HFFc6 (cell line): ENCODE measurements at places on chromosomes 6 and 20.

- H3K36me3 ChIP-seq, result no peaks in the 10 kb centered on the region
- no peak overlapping the region for H3K27ac ChIP-seq
- no peaks in the 10 kb centered on the region for H3K27me3 ChIP-seq
- no peaks in the 10 kb centered on the region for H3K4me1 ChIP-seq
- no peak for DNase-seq
These were observed 1044.7 kb downstream of the KIF16B start for GRCh38 chr20:15528391-15529111.

- no peak for DNase-seq
- no peaks in the 10 kb centered on the region; the same call in 1 of the 2 replicates for H3K27me3 ChIP-seq
- peaks cover 8% of the 10 kb centered on the region; the same call in 1 of the 2 replicates for H3K36me3 ChIP-seq
- H3K4me1 ChIP-seq, result no peaks in the 10 kb centered on the region
- H3K4me3 ChIP-seq, result no peak overlapping the region
- H3K27ac ChIP-seq, result no peak overlapping the region
These were observed 465.1 kb upstream of the CHD6 start for GRCh38 chr20:42083280-42083679.

- H3K4me3 ChIP-seq, result no peak overlapping the region
- H3K4me1 ChIP-seq, result peaks cover 17% of the 10 kb centered on the region
- peaks cover 9% of the 10 kb centered on the region for H3K36me3 ChIP-seq
- H3K27me3 ChIP-seq, result no peaks in the 10 kb centered on the region
- H3K27ac ChIP-seq, result no peak overlapping the region
These were observed 9.0 kb downstream of the ADISSP start for GRCh38 chr20:3758566-3758965.

DNA sequence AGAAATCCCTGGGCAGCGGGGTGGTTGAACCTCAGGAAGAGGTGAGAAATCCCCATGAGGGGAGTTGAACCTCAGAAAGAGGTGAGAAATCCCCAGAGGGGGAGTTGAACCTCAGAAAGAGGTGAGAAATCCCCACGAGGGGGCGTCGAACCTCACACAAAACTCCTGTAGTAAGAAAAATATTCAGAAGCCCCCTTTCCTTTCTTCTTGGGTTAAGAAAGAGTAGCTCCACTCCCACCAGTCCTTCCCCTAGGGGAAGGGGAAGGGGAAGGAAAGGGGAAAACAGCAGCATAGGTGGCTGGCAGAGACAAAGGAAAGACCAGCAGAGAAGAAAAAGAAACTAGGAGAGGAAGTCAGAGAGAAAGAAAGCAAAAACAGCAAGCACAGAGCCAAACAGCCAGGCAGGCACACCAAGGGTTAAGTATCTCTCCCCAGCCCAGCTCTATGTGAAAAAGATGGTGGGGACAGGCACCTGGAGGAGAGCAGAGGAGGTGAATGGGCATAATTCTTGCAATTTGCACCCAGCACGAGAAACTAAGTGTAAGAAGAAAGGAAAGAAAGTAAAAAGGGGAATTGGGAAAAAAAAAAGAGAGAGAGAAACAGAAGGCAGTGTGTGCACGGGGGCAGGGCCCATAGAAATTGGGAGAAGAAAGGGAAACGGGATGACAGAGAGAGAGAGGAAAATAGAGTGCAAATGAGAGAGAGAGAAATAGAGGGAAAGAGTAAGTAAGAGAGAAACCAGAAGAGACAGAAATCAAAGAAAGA lies 88.2 kb downstream of the PLG start:
- H3K4me3 ChIP-seq, result no peak overlapping the region
- no peaks in the 10 kb centered on the region for H3K4me1 ChIP-seq
- H3K27me3 ChIP-seq, result no peaks in the 10 kb centered on the region
- no peak overlapping the region for H3K27ac ChIP-seq

- peaks cover 2% of the 10 kb centered on the region for H3K27me3 ChIP-seq
- no peak overlapping the region for H3K4me3 ChIP-seq
- H3K4me1 ChIP-seq, result no peaks in the 10 kb centered on the region
- no peaks in the 10 kb centered on the region for H3K36me3 ChIP-seq
These were observed 120.6 kb upstream of the AGPAT4 start for GRCh38 chr6:161394437-161394836.

DNA sequence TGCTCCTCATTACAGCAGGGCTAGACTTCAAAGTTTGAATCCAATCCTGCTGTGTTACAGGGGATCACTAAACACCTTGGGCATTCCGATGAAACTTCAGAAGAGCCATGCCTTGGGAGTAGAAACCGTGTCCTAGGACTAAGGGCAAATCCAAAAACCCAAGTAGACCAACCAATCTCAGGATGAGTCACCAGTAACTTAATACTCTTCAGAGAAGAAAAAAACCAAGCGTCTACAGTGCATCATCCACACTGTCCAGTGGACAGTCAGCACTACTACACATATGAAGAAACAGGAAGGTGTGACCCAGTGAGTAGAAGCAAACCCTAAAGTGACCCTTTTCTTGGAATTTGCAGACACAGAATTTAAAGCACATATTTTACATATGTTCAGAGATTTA lies 39.5 kb upstream of the VAPB start:
- peaks cover 53% of the 10 kb centered on the region for H3K36me3 ChIP-seq
- peak overlapping the region; percentile 13; the same call in 1 of the 2 replicates for H3K4me3 ChIP-seq
- peak; percentile 78 for DNase-seq
- peaks cover 45% of the 10 kb centered on the region for H3K4me1 ChIP-seq
- H3K27ac ChIP-seq, result peak overlapping the region; percentile 65
- H3K27me3 ChIP-seq, result no peaks in the 10 kb centered on the region

GRCh38 chr6:72631480-72631879 lies 9.6 kb downstream of the KCNQ5 start:
- peaks cover 24% of the 10 kb centered on the region for H3K36me3 ChIP-seq
- no peaks in the 10 kb centered on the region for H3K27me3 ChIP-seq
- H3K27ac ChIP-seq, result peak overlapping the region; percentile 40
- H3K4me3 ChIP-seq, result no peak overlapping the region
- H3K4me1 ChIP-seq, result peaks cover 73% of the 10 kb centered on the region

- no peaks in the 10 kb centered on the region for H3K4me1 ChIP-seq
- no peak for DNase-seq
- H3K27me3 ChIP-seq, result peaks cover 12% of the 10 kb centered on the region; the same call in 1 of the 2 replicates
- H3K4me3 ChIP-seq, result no peak overlapping the region
These were observed 24.3 kb upstream of the OLIG3 start for GRCh38 chr6:137518386-137518983.

GRCh38 chr20:57214427-57214826 lies 52.0 kb downstream of the BMP7 start:
- DNase-seq, result no peak
- peaks cover 15% of the 10 kb centered on the region for H3K4me1 ChIP-seq
- no peaks in the 10 kb centered on the region for H3K36me3 ChIP-seq
- no peak overlapping the region for H3K27ac ChIP-seq
- peaks cover 22% of the 10 kb centered on the region for H3K27me3 ChIP-seq

DNA sequence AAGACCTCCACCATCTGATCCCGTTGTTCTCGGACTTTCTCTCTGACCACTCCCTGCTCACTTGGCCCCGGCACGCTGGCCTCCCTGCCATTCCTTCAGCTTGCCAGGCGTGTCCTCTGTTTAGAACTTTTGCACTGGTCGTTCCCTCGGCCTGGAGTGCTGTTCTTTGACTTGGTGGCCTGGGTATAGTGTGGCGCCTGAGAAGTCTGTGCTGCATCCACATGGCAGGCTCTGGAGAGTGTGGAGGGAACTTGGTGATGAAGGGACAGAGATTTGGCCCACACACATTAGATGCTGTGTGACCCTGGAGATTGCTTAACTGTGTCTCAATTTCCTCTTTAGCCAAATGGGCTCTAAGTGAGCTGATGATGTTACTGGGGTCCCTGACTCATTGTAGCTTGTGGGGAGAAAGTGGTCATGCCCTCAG lies 13.0 kb upstream of the TGM2 start:
- no peak overlapping the region; the same call in 1 of the 2 replicates for H3K27ac ChIP-seq
- H3K4me3 ChIP-seq, result no peak overlapping the region
- peaks cover 4% of the 10 kb centered on the region for H3K27me3 ChIP-seq
- H3K4me1 ChIP-seq, result peaks cover 66% of the 10 kb centered on the region
- no peaks in the 10 kb centered on the region for H3K36me3 ChIP-seq

DNA sequence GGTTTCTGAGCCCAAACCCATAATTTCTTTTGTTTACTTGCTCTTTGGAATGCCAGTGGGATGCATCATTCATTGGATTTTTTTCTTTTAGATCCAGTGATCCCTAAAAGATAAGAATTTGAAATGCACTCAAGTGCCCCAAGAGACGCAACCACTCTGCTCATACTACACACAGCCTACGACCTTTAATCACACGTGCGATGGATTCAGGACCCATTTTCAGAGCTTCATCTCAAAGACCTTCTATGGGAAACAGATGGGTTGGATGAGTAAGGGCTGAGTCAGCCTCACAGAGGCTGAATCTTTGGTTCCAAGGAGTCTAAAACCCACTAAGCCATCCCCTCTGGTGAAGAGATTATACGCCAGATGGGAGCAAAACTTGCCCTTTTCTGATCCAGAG lies 265.5 kb upstream of the EXOC2 start:
- peak; percentile 95 for DNase-seq
- H3K4me3 ChIP-seq, result peak overlapping the region; percentile 74
- peak overlapping the region; percentile 91 for H3K27ac ChIP-seq
- no peaks in the 10 kb centered on the region for H3K36me3 ChIP-seq
- H3K4me1 ChIP-seq, result peaks cover 34% of the 10 kb centered on the region
- H3K27me3 ChIP-seq, result peaks cover 6% of the 10 kb centered on the region; the same call in 1 of the 2 replicates

- H3K27me3 ChIP-seq, result no peaks in the 10 kb centered on the region; the same call in 1 of the 2 replicates
- H3K4me1 ChIP-seq, result no peaks in the 10 kb centered on the region
- no peak overlapping the region for H3K4me3 ChIP-seq
- H3K36me3 ChIP-seq, result no peaks in the 10 kb centered on the region
- no peak for DNase-seq
- H3K27ac ChIP-seq, result no peak overlapping the region
These were observed 184.5 kb upstream of the AGPAT4 start for GRCh38 chr6:161458201-161458951.

DNA sequence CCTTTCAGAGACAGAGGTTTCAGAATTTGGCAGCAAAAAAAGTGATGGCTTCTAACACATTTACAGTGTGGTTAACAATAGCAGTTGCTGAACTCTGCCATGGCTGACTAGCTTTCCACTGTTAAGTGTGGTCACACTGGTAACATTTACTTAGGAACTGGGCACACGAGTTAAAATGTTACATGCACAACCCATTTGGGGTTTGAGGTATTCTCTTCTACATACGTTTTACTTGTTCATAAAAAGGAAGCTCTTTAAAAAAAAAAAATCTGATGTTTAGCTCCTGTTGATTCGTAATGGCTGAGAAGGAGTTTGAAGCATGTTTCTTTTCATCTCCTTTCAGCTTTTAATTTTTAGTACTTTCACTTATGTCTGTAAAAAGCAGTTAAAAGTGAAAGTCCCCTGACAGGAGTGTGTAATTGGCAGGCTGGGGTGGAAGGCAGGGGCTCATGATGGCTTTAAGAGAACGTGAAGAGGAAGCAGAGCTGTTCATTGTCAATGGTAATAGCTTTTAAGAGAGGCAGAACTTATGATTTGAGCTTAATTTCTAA lies 245.9 kb downstream of the FARS2 start:
- no peak overlapping the region for H3K27ac ChIP-seq
- DNase-seq, result no peak
- peaks cover 17% of the 10 kb centered on the region for H3K4me1 ChIP-seq
- H3K36me3 ChIP-seq, result 0 out of 2 replicates have a peak, but pooled peaks cover 8% of the 10 kb centered on the region
- no peaks in the 10 kb centered on the region; the same call in 1 of the 2 replicates for H3K27me3 ChIP-seq

- H3K36me3 ChIP-seq, result no peaks in the 10 kb centered on the region; the same call in 1 of the 2 replicates
- H3K27me3 ChIP-seq, result no peaks in the 10 kb centered on the region
- no peak for DNase-seq
- no peaks in the 10 kb centered on the region for H3K4me1 ChIP-seq
- no peak overlapping the region for H3K27ac ChIP-seq
These were observed 158.1 kb downstream of the SMOC2 start for GRCh38 chr6:168599118-168599494.

DNA sequence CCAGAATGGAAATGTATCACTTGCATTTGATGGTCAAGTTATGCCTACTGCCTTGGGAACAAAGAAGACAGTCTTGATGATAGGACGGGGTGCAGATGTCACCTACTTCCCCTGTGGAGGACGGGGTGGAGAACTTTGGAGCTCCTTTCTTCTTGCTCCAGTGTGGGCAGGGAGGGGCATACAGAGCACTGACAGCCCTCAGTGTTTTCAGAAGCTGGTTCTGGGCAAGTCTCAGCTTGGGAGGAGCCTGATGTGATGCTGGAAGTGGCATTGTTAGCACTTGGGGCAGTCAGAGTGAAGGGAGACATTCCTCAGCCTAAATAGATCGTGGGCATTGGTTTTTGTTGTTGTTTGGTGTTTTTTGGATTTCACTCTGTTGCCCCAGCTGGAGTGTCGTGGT lies 59.7 kb downstream of the SYNJ2 start:
- H3K36me3 ChIP-seq, result peaks cover 62% of the 10 kb centered on the region
- H3K27ac ChIP-seq, result peak overlapping the region; percentile 98
- H3K27me3 ChIP-seq, result peaks cover 3% of the 10 kb centered on the region
- H3K4me3 ChIP-seq, result peak overlapping the region; percentile 81
- DNase-seq, result no peak

- H3K36me3 ChIP-seq, result peaks cover 12% of the 10 kb centered on the region
- no peak for DNase-seq
- H3K27me3 ChIP-seq, result peaks cover 7% of the 10 kb centered on the region
- H3K4me1 ChIP-seq, result peaks cover 10% of the 10 kb centered on the region; the same call in 1 of the 2 replicates
- no peak overlapping the region for H3K27ac ChIP-seq
- H3K4me3 ChIP-seq, result no peak overlapping the region
These were observed 175.0 kb downstream of the PHACTR1 start for GRCh38 chr6:12891595-12891994.

- H3K4me1 ChIP-seq, result peaks cover 40% of the 10 kb centered on the region
- no peak overlapping the region for H3K4me3 ChIP-seq
- H3K27me3 ChIP-seq, result peaks cover 9% of the 10 kb centered on the region
- H3K27ac ChIP-seq, result peak overlapping the region; percentile 88; the same call in 1 of the 2 replicates
- no peaks in the 10 kb centered on the region for H3K36me3 ChIP-seq
These were observed 236.2 kb upstream of the TAB2 start for GRCh38 chr6:149081281-149081680.

DNA sequence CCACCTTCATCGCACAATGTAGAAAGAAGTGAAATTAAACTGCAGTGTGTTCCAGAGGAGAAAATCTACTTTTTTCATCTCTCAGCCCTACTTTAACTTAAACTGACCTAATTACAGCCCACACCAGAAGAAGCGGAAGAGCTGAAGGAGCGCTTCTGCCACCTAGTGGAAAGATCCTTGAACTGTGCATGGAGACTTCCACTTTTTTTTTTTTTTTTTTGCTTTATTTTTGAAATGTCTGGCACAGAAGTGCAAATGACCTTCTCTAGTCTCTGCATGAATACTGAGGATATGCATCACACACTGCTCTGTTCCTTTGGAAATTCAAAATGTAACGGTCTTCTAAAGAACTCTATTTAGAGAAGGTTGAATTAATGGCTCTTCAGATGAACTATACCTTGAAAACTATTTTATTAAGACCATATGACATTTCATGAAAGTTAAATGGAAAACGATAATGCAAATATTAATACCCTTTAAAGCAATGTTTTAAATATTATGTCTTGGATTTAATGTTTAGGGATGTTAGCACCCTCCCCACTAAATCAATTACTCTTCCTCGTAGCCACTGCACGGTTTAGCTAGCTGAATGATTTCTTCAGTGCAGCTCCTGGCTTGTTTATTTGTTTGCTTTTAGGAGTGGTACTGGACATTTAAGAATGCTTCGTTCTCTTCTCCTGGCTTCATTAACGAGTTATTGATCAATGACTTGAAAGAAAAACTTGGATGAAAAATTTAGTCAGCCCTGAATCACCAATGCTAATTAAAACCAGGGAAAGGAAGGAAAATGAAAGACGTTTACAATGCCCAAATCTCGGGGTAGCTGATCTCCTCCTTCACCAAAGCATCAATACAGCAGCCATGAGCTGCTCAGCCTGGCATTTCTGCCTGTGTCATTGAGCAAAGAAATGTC lies 569.6 kb upstream of the GJE1 start:
- no peaks in the 10 kb centered on the region for H3K27me3 ChIP-seq
- peaks cover 44% of the 10 kb centered on the region for H3K4me1 ChIP-seq
- peak; percentile 81 for DNase-seq
- peak overlapping the region; percentile 64 for H3K4me3 ChIP-seq

- no peaks in the 10 kb centered on the region for H3K27me3 ChIP-seq
- peak; percentile 36 for DNase-seq
- peak overlapping the region; percentile 87 for H3K27ac ChIP-seq
These were observed 167.5 kb downstream of the ZFAND3 start for GRCh38 chr6:37987018-37987417.
